Kidney (tissue), 22 donors: ENCODE measurements at places on chromosomes 1 and 21.

DNA sequence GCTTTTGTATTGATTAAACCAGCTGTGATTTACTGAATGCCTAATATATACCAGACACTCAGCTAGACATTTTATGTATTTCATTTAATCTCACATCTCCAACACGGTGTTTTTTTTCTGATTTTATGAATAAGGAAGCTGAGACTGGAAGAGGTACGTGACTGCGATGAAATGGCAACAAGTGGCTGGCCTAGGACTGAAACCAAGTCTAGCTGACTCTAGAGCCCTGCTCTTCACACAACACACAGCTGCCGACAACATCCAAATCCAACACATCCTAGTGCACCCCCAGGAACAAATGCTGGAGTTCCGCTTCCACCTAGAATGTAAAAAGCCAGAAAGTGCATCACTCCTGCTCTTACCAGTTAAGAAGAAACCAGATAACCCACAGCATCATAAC lies 10.7 kb upstream of the TOMM20 start:
- no peak for DNase-seq

- no peak for DNase-seq
These were observed 103.2 kb upstream of the JUN start for GRCh38 chr1:58887059-58887458.

GRCh38 chr21:43728467-43729390 lies 9.8 kb downstream of the PDXK start:
- DNase-seq: peak; percentile 99

- DNase-seq: no peak
These were observed 143.1 kb downstream of the S1PR1 start for GRCh38 chr1:101379950-101380349.

DNA sequence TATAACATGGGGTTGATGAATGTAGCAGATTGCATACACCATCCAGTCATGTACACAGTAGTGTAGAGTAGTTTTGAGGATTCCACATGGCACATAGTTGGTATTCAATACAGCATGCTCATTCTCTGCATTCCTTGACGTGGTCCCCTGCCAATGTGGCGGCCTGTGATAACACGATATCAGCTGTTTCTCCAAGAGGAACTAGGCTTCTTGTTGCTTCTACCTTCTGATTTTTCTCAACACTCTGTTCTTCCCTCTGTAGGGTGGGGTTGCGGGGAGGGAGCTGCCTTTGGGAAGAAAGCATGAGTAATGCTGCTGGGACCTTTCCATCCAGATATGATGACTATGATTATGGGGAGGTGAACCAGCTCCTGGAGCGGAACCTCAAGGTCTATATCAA lies 19.4 kb downstream of the SESN2 start:
- DNase-seq: no peak

DNA sequence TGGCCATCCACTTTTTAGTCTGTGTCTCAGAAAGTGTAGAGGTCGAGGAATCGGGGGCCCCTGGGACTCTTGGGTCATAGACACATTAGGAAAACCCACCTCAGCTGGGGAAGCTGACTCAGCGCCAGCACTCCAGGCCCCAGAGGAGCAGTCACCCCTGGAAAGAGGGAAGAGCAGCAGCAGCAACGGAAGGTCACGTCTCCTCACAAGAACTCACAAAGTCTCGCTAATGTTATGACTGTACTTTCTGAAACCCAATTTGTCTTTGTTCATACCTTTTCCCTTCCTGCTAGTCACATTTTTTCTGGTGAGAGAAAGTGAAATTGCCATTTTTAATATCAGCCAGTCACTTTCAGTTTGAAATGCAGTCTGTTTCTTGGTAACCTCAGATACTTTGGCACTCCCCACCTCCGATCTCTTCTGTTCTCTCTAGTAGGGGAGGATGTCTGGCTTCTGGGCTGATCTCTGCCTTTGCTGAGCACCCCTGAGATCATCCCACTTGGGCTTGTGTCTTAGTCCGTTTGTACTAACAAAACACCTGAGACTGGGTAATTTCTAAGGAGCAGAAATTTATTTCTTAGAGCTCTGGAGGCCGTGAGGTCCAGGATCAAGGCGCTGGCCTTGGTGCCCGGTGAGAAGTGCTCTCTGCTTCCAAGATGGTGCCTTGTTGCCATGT lies 6.0 kb upstream of the NLRP3 start:
- no peak for DNase-seq

DNA sequence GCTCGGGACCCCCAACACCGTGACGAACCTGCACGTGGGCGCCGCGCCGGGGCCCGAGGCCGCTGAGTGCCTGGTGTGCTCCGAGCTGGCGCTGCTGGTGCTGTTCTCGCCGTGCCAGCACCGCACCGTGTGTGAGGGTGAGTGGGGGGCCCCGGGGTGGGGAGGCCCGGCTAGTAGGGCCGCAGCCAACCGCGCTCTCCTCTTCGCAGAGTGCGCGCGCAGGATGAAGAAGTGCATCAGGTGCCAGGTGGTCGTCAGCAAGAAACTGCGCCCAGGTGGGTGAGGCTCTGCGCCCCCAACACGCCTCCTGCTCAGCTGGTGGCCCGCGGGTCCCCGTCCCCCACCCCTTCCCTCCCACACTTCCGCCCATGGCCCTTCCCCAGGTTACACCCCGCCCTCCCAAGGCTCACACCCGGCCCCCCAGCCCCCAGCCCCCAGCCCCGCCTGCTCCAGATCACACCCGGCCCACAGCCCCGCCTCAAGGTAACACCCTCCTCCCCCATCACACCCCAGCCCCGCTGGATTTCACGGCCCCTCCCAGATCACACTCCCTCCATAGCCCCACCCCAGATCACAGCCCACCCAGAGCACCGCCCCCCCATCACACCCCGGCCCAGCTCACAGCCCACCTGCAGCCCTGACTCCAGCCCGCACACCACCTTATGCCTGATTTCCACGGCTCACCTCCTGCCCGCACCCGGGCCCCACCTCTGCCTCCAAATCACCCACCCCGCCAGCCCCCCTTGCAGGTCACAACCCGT lies 2.4 kb upstream of the MMP23B start:
- DNase-seq: no peak

- DNase-seq: no peak
These were observed 561.7 kb downstream of the LTN1 start for GRCh38 chr21:28431022-28431421.

- no peak for DNase-seq
These were observed 9.6 kb downstream of the WRAP73 start for GRCh38 chr1:3640121-3640837.

DNA sequence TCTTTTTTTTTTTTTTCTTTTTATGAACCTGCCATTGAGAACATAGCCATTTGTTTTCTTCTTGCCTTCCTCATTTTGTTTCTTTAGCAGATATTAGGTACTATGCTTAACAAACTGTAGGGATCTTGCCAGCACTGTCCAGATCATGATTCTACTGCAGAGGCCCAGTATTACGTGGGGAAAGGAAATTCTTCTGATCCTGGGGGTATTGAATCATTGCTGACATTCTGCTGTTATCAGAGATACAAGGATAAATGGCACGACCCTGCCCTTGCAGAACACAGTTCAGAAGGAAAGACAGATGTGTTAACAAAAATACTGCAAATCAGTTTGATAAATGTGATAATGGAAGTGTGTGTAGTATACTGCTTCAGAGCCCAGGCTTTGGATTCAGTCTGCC lies 56.2 kb downstream of the BTBD8 start:
- DNase-seq: no peak

GRCh38 chr1:163440090-163440489 lies 118.3 kb downstream of the NUF2 start:
- DNase-seq: no peak

- no peak for DNase-seq
These were observed 682.6 kb downstream of the RWDD3 start for GRCh38 chr1:95916616-95917015.

DNA sequence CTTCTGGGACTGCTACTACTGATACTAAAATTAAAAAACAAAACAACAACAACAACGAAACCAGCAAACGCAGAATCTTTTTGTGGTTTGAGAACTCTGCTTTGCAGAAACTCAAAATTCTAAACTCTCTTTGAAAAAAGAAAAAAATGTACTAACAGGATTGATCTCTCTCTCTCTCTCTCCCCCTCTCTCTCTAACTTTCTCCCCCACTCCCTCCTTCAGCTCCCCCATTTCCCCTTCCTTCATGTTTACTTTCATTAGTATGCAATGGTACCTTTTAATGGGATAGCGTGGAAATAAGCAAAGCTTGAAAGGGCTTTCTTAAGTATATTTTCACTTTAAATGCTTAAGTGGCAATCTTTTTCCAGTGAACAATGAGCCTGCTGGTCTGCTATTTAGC lies 562.6 kb upstream of the ADGRL2 start:
- no peak for DNase-seq

GRCh38 chr1:78830321-78830720 lies 176.2 kb downstream of the ADGRL4 start:
- no peak for DNase-seq

DNA sequence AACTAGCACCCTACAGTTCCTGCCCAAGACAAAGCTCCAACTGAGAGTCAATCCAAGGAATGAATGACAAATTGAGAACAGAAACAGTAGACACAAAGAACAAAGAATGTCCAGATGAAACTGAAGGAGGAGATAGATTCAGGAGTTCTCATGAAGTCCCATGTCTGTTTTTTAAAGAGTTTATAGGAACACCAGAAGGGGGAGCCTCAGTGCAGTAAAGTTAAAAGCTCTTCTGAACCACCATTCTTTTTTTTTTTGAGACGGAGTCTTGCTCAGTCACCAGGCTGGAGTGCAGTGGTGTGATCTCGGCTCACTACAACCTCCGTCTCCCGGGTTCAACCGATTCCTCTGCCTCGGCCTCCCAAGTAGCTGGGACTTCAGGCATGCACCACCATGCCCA lies 323.6 kb downstream of the MRPL39 start:
- DNase-seq: no peak

- peak; percentile 55 for DNase-seq
These were observed 6.9 kb downstream of the ACKR1 start for GRCh38 chr1:159211331-159212136.

GRCh38 chr1:207818971-207819451 lies 67.2 kb downstream of the CD46 start:
- DNase-seq: no peak
